Stimulated activated CD8-positive, alpha-beta memory T cell treated with anti-CD3 and anti-CD28 coated beads, Interleukin-4, amount 100 ng/mL, for 48 hours (primary cell): ENCODE measurements at places on chromosomes 6 and 20.

DNA sequence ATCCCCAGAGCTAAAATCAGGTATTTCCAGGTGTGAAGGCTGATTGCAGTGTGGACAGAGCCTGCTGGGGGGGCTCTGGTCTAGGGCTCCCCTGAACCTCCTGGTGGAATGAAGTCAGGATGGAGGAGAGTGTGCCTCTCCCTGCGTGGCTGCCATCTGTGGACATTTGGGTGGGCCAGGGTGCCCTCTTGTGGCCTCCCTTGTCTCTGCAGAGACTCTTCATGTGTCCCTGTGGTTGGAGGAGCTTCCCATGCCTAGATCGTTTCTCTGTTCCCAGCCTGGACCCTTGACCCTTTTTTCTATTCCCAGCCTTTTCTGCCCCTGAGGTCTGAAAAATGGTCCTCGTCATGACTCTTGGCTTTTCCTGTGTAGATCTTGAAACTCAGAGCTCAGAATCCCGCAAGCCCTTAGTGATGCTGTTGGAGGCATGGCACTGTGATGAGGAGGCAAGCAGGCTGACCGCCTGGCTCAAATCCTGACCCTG, 9.9 kb upstream of the PSMF1 start:
- DNase-seq = peak; percentile 72

DNA sequence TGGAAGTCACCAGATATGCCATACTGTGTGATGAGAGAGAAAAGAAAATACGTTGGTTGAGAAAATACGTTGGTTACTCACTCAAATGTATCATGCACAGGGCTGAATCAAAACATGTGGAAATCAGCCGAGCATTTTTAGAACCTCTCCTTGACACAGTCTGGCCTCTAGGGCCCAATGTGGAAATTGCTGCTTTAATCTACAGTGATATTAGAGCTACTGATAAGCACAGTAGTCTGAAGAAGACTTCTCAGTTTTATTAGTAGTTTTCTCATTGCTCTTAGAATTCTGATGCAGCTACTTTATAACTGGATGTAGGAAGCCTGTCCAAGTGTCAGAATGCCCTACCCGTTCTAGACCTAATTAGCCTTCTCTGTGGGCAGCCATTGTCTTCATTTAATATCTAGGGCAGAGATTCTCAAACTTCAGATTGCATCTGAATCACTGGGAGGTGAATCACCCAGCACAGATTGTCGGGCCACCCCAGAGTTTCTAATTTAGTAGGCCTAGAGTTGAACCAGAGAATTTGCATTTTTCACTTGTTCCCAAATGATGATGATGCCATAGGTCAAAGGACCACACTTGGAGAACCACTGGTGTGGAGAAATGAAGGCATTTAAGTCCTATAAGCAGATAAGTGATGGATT, 229.1 kb downstream of the PLCB1 start:
- DNase-seq = no peak

DNA sequence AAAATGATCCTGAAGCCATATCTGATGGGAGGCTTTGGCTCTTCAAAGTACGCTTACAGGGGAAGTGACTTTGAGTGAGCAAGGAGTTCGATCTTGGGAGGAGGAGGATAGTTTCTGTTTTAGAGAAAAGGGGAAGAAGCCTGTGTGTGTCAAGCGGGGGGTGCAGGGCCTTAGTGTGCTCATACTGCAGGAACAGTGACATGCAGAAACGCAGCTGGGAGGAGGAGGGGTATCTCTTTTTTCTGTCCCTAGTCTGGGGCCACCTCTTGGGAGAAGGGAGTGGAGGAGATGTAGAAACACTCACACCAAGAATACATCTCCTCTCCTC, 19.8 kb downstream of the SIRPD start:
- DNase-seq = no peak

- DNase-seq = no peak
Measured at GRCh38 chr6:32173051-32173727, 2.7 kb downstream of the AGPAT1 start.

DNA sequence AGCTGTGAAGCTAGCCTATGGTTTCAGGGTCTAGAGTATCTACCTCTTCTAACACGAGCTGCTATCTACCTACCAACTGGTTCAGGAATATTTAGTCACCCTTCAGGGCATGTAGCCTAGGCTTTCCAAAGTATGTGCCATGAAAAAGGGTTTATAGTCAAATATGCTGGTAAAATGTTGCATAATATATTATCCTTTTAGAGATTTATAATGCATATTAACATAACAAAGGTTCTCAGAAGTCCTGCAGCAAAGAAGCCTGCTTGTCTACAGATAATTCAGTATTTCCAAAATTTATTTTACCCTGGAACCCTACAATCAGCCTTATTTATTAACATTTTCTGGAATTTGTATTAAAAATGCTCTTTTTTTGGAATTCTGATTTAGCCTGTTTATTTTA, 56.0 kb downstream of the PRDM13 start:
- no peak for DNase-seq

DNA sequence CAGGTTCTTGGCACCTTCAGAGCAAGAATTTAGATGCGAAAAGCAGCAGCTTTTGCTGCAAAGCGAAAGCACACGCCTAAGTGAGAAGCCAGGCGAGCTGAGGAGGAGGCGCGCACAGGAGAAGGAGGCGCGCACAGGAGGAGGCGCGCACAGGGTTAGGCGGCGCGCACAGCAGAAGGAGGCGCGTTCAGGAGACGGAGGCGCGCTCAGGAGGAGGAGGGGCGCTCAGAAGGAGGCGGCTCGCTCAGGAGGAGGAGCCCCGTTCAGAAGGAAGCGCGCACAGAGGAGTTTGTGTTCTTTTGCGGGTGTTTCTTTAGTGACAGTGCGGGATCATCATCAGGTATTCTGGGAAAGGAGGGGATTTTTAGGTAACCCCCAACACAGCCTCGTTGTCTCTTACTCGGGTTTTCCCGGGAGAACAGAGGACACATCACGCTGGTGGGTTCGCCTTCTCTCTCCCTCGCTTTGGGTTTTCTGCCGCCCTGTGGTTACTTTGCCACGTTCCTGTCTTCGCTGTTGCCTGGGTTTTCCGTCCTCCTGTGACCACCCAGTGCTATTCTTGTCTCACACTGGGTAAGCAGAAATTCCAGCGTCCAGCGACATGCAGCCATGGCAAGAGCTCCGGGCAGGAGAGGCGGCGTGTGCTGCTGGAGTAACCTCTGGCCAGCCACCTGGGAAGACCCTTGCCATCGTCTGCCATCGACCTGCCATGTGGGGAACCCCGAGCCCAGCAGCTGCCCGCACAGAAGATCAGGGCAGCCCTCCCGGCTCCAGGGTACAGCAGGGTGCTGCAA, 47.0 kb downstream of the WDR27 start:
- peak; percentile 64 for DNase-seq

DNA sequence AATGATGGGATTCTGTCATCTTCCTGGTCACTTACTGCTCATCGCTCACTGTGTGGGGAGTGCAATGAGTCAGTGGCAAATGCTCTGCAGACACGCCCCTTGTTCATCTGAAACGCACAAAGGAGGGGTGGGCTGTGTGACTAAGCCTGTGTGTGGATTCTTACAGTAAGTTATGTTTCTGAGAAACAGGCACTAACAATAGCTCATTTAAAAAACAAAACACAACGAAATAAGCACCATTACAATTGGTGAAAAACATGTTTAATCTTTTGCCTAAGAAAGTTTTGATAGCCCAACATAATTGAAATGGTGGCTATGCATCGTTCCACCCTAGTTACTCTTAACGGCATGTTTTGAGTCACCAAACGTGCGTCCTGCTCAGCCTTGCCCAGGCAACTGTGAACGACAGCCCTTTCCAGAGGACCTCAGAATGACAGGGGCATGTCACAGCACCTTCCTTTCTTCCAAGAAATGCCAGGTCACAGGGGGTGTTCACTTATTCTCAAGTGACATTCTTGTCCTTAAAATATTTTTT, 118.4 kb upstream of the SGK1 start:
- DNase-seq = peak; percentile 76

DNA sequence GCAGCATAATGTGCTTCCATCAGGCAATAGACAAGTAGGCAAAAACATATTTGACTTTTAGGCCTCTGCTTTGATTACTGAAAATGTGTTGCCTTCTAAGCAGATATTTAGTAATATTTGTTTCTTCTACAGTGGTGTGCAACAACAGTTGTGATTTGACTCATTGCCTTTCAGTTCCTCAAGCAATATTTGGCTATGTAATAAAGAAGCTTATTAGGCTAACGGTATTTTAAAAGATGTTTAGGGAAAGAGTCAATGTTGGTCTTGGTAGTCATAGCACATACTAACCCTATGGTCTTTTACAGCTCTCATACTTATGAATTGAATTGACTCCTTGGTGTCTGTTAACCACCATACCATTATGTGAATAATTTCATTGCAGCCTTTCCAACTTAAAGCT, 124.1 kb downstream of the GRIK2 start:
- no peak for DNase-seq

DNA sequence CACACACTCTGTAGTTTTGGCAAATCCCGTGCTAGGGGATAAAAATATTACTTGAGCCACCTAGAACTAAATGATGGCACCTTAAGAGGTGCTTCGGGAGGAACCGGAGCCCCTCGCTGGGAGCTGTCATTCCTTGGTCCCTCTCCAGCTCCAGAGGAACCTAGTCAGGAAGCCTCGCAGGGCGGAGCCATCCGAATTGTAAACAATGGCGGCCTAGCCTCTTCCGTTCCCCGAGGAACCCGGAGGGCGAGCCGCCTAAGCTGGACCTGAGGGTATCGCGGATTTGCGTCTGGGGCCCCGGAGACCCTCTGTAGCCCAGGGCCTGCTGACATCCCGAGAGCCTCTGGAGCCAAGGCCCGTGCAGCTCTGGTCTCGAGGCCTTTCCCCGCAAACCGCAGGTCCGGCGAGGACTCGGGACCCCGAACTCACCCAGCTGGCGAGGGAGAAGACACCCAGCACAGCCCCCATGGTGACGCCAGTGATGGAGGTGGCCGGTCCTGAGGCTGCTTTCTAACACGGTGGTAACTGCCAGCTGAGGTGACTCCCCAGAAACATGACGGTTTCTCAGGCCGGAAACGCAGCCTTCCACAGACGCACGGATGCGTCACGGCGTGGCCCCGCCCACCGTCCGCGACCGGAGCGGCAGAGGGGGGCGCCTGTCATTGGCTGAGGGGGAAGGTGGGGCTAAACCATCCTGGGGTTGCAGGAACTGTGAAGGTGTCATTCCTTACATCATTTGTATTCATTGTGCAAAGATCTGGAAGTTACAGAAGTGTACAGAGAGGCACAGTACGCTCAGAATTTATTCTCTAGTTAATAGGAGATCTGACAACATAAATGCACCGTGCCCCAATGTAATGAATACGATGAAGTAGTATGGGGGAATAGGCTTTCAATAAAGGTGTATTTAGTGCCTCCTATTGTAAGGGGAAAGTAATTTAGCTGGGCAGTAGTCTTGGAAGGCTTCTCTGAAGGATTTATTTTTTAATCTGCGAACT, at the start of gene SERINC3:
SERINC3 (minus strand) TSS at position 587 of the 998 bp plus-strand sequence; CDS start at position 468, 119 bp downstream.
- peak; percentile 98 for DNase-seq

DNA sequence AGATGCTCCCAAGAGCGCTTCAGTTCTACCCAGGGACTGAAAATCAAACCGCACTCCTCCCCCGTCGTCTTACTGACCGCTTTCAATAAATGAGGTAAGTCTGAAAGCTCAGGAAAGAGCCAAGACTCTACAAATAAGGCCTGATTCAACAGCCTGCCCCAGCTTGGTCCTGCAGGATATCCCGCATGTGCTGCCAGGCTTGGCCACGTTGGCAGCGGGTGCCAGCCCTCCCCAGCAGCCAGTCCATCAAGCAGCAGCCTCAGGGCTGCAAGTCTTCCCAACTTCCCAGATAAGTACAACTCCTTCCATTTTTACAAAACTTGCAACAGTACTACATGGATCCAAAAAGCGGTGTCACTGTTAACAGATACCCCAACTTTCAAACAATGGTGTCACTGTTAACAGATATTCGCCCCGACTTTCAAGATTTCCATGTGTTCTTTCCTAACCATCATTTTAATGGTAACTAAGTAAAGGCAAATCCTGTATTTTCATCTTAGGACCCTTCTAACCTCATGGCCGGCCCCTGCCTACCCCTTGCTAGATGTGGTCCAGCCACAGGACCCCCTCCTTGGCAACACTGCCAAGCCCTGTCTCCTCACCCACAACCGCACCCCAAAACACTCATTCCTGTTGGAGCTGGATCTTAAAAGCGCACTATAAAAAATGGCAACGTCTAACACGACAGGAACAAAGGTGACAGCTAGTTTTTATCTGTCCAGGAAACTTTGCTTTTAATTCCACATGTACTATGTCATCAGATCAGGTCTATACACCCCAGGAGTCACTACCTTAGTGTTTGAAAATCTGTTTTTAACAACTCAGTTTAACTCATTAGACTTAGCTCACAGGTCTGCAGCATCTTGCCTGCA, 28.0 kb downstream of the DIDO1 start:
- no peak for DNase-seq

- no peak for DNase-seq
Measured at GRCh38 chr20:25510202-25510601, 75.1 kb downstream of the NINL start.

- no peak for DNase-seq
Measured at GRCh38 chr6:37192666-37193065, 22.7 kb downstream of the PIM1 start.

GRCh38 chr6:36506611-36507010, 40.7 kb downstream of the STK38 start:
- DNase-seq = no peak

- DNase-seq = no peak
Measured at GRCh38 chr6:113855500-113856374, 1.4 kb upstream of the MARCKS start.

DNA sequence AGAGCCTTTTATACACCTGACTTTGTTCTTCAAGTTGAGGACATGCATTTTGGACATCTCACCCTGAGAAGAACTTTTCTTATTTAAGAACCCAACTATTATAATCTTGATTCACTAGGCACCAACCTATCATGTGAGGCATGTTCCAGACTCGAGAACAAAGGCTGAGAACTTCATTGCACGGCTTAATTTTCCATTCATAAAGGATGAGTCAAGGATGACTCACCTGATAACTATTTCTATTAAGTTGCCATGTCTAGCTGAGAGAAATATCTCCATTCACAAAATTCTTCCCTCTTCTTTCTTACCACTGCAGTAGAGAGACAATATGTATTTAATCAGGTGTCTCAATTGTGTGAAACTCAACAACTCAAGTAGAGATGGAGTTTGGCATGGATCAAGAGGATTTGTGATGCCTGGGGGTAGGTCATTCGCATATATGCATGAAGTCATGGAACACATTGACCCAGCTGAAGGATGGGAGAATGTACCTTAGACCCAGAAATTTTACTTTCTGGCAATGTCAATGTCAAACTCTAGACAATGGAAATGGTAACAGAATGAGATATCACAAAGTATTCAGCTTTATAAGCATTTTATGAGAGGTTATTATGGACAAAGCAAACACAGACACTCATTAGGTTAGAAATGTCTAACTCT, 208.7 kb upstream of the PRND start:
- no peak for DNase-seq

DNA sequence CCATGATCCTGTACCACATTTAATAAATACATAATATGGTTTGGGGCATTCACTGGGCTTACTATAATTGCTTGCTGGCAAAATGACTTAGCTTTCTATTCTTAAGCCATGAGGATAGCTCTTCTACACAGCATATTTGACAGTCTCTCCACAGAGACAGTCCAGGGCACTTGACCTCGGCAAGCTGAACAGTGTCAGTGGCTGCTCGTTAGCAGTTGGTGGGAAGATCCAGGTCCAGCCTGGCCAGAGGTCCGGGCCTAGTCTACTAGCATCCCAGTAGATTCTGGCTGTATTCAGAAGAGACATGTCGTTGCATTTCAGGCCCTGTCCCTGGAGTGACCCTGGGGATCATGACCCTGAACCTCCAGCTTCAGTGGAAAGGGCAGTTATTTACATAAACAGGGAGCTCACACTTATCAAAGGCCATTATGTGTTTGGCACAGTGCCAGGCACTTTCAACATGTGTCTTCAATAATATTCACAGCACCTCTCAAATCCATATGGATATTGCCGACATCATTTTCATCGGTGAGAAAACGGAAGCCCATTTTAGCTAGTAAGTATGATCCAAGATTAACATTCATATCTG, 139.0 kb downstream of the IMPG1 start:
- DNase-seq = no peak
